NCI-H82 (cell line): ENCODE measurements at places on chromosomes 16 and 17.
A peak's percentile ranks its signal among the peaks of the same experiment; 100 is the strongest.

DNA sequence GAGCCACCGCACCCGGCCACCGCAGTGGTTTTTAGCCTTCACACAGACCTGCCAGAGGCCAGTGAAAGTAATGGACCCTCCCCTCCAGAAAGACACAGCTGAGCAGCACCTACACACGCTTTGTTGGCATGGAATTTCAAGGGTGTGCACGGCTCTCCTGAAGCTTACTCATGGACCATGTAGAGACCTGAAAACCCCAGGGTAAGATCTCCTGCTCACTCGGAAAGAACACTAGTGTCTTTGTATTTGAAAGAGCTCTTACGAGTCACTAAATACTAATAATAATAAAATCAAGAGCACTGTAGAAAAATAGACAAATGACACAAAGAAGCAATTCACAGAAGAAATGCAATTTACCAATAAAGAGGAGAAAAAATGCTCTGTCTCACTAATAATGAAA lies 20.0 kb downstream of the SLC43A2 start:
- DNase-seq: no peak

DNA sequence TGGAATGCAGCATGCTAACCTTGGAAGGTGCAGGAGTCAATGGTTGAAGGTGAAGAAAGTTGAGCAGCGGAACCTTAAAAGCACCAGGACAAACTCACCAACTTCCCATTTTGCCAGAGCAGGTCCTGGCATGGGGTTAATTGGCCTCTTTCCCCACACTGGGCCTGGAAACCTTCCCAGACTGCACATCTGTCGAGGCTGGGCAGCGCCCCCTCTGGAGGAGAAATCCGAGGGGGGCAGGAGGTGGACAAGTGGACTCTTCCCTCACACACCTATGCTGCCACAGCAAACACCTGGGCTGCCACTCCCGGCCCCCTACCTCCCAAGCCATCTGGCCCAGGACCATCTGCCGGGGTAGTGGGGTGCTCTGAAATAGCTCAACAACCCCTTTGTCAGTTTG lies 232.4 kb downstream of the CBLN1 start:
- DNase-seq: no peak

DNA sequence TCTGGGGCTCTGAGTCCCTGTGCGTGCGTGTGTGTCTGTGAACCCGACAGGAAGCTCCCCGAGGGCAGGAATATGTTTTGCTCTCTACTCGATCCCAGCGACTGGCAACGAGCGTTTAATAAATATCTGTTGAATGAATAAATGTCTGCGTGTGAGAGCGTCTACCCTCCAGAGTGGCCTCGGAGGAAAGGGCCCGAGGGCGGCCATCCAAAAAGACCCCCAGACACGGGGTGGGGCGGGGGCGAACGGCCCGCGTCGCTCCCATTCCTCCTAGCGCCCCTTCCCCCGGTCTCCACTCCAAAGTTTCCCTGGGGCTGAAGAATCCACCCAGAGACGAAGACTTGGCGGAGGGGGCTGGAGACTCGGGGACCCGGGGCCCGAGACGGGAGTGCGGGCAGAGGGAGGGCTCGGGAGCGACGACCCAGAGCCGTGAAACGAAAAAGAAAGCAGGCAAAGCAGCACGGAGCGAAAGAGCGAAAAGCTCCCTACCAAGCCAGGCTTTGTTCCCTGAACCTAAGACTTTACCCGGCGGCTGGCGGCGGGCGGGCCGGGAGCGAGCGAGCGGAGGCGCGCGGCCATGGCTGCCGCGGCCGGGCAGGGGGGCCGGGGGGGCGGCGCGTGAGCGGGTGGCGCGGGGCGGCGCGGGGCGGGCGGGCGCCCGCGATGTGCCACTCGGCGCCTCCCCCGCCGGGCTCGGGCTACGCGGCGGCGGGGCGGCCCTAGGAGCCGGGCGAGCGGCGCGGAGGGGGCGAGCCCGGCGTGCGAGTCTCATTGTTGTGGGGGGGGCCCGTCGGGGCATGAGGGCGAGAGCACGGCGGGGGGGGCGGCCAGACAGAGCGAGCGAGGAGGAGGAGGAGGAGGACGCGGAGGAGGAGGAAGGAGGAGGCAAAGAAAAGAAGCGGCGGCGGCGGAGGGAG lies at the start of gene MLLT6:
Gene MLLT6 (plus strand): TSS at position 668 of the 917 bp plus-strand sequence. CDS start 360 bp downstream, outside the sequence.
- DNase-seq: peak; percentile 86

- no peak for DNase-seq
Observed at GRCh38 chr16:35305476-35305875, 1846.1 kb downstream of the TP53TG3F start.

DNA sequence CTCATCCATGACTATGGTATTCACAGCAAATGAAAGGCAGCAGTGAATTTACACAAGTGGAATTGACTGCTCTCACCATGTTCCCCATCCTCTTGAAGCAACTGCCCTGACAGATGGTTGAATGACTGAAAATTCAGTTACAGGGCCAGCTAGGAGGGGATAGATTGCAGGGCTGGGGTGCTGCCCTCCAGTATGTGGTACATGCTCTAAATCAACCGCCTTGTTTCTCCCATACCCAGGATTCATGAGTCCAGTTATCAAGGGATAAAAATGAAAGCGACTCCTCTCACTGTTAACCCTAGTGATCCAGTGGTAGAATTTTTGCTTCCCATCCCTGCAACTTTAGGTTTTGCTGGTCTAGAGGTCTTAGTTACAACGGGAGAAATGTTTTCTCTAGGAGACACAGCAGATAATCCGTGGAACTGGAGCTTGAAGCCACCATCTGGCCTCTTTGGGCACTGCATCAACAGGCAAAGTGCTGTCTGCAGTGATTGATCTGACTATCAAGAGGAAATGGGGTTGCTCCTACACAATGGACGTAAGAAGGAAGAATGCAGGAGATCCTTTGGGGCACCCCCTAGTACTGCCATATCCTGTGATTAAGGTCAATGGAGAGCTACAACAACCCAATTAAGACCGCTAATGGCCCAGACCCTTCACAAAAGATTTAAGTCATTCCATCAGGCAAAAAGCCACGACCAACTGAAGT lies 32.0 kb downstream of the SCPEP1 start:
- DNase-seq: peak; percentile 89

GRCh38 chr16:85441189-85441889 lies 171.8 kb upstream of the GSE1 start:
- DNase-seq: no peak

GRCh38 chr17:75826561-75827307 lies 17.5 kb downstream of the UNC13D start:
- DNase-seq: peak; percentile 58

DNA sequence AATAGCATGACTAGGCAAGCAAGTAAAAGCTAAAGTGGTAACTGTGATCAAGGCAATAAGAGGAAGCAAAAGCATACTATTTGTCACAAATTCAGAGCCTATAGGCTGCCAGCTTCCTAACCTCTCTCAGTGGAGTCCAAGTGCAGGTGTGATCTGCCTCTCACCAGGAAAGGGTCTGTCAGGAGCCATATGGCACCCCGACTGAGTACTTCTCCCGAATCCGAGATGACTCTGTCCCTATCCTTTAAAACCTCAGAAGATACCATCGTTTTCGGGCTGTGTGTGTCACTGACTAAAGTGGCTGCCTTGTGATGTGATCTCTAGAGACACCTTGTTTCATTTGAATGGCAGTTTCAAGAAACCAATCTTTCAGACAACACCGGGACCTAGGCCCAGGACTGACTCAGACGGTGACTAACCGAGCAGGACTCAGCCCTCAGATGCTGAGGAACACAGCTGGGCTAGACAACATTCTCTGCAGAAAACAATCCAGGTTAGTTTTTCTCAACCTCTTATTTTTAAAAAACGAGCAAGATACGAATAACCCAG lies 63.6 kb downstream of the SMG6 start:
- no peak for DNase-seq
